Stimulated activated CD8-positive, alpha-beta memory T cell treated with anti-CD3 and anti-CD28 coated beads, Interleukin-4, amount 100 ng/mL, for 48 hours (primary cell): ENCODE measurements at places on chromosomes 2 and 18.

GRCh38 chr18:40565805-40566509, 1389.1 kb upstream of the PIK3C3 start:
- no peak for DNase-seq

- peak; percentile 18 for DNase-seq
Observed at GRCh38 chr2:240125742-240126141, 10.4 kb downstream of the COPS9 start.

DNA sequence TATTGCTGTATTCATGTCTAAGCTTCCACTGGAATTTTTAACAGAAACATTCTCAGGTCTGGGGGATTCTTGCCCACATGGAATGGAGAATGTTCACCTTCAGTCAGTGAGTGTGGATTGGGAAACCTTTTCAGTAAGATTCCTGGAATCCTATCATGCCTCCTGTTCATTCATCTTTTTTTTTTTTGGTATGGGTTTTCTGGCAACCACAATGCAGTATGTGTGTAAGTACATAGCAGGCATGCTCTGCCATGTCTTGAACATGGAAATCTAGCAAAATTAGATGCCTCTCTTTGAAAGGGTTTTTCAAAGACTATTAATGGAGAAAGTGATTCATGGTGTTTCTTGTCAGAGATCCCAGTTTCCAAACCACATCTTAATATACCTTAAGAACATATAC, 176.5 kb downstream of the LTBP1 start:
- DNase-seq: no peak

- DNase-seq: no peak
Observed at GRCh38 chr18:25170402-25170801, 181.6 kb downstream of the ZNF521 start.

GRCh38 chr2:138500592-138501424, 762 bp upstream of the SPOPL start:
- DNase-seq: peak; percentile 30

- DNase-seq: no peak
Observed at GRCh38 chr2:119253114-119253702, 29.6 kb downstream of the STEAP3 start.

- DNase-seq: no peak
Observed at GRCh38 chr2:181231151-181231550, 226.0 kb upstream of the ITGA4 start.

- DNase-seq: no peak
Observed at GRCh38 chr2:74688881-74689280, 34.8 kb downstream of the SEMA4F start.

DNA sequence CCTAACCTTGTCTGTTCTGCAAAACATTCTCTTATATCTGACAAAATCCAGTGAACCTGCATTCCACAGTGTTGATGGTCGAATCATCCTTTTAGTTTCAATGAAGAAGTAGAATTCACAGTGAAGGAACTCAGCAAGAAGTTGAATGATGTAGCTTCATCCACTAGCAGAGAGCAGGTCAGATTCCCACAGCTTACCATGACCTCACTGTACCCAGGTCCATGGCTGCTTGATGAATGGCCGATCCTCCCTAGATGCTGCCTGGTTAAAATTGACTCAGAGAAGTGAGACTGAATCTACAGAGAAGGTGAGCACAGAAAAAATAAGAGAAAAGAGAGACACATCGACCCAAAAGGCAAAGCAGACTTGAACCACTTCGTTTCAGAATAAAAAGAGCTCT, 906.0 kb upstream of the CHAC2 start:
- no peak for DNase-seq
